Epithelial cell of proximal tubule (primary cell): ENCODE measurements at places on chromosomes 11 and 22.

GRCh38 chr11:83723999-83724398 is 437.8 kb upstream of the CCDC90B start:
- DNase-seq: peak; percentile 26

- DNase-seq: no peak
Measured at GRCh38 chr22:26554956-26555355, 35.0 kb downstream of the TPST2 start.

DNA sequence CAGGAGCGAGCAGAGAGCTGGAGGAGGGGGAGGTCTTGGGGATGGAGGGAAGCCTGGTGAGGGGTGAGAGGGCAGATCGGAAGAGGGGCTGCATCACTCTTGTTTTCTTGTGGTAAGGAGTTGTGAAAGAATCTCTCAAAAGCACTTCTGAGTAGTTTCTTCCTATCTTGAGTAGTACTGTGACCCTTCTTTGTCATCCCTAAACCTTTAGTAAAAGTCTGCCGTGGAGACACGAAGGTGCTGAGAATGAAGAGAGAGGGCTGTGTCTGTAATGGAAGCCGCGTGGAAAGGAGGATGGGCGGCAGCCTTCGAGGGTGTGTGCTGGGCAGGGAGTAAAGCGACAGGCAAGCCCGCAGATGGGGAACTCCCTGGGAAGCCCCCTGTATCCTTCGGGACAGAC is 237.8 kb downstream of the TBC1D22A start:
- DNase-seq: no peak

DNA sequence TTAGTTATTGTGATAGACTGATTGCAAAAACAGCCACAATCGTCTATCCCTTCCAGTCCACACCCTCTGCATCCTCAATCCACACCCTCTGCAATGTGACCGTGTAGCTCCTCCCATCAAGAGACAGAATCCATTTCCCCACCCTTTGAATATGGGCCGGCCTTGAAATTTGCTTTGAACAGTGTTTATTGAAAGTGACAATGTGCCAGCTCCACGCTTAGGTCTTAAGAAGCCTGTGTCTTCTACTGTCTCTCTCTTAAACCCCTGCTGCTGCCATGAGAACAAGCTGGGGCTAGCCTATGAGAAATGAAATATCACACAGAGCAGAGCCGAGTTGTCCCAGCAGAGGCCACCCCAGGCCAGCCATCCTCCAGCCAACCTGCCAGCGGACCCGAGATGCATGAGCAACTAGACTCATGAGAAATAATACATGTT is 22.3 kb upstream of the MICAL2 start:
- DNase-seq: no peak

- no peak for DNase-seq
Measured at GRCh38 chr22:48734359-48734758, 1093.3 kb downstream of the BRD1 start.

DNA sequence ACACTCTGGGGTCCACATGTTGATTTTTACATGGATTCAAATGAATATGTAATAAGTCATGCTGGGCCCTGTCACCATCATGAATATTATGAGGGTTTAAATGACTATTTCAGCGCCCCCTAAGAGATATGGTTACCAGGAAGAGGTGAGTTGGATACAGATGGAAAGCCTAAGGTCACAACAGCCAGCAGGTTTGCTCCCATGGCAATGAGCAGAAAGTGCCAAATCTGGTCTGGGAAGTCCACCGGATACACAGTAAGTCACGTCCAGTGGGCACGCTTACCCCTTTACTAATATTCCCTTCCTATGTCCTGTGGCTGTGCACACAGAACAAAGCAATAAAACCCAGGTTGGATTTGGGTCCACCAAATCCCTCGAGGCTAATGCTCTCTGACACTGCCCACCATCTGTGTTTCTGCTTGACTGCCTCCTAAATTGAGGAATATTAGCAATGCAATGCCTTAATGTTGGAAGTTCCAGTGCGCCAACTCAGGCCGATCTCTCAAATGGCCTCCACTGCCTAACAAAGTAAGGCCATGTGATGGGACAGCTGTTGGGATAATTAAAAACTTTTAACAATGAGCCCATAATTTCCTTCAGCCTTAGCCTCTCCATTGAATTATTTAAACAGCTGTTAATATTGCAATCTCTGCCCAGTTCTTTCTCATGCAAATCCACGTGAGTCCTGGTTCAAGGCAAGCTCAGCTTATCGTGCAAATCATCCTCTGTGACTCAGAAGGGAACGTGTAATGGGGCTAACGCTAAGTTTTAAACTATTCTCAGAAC is 97.6 kb downstream of the SLC1A2 start:
- DNase-seq: no peak

GRCh38 chr11:726278-727220 is 20.5 kb downstream of the EPS8L2 start:
- DNase-seq: no peak

- DNase-seq: no peak
Measured at GRCh38 chr11:77418971-77419597, 54.8 kb downstream of the PAK1 start.

DNA sequence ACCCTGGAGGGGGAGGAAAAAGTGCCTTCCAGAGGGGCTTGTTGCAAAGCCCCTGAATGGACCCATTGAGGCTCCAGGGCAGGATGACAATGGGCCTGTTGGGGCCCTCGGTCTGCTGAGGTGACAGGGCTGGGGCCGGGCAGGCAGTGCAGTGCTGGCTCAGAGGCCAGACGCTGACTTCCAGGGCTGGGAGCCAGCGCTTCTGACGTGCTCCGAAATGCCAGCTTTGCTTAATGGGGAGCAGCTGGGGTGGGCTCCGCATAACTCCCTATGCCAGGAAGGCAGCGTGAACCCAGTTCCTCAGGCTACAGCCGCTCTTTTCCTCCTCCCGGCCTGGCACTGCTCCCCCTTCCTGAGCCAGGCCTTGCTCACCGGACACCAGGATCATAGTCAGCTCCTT is 17.7 kb downstream of the NAV2 start:
- DNase-seq: no peak

DNA sequence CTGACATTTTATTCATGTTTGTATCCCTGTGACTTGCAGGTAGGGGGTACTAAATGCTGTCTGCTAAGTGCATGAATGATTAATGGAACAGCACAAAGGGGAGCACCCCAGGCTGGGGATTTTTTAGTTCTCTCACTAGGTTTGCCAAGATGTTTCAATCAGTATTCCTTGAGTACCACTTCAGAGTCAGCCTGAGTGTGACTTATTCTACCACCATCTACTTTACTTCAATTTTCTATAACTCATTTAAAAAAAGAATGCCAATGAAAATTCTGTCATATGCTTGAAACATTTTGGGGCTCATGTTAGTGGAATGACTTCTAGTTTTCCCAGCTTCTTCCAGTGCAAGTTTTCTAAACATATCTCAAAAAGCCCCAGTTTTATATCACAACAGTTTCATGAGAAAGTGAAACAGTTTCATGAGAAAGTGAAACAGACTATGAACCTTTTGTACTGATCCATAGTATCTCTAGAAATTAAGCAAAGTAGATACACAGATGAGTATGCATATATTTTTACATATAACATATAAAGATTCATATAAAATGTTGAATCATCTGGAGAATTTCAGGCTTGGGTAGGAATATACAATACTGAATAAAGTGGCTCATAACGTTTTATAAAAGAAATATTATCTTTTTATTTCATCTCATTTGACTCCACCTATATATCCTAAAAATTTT is 252.4 kb downstream of the GRM5 start:
- no peak for DNase-seq

- DNase-seq: no peak
Measured at GRCh38 chr11:92162776-92163175, 61.8 kb upstream of the FAT3 start.
